Lung microvascular endothelial cell (primary cell): ENCODE measurements at places on chromosomes 13 and 19. TPM values are rescaled to one million over a fixed set of nuclear protein-coding genes. Genes with fewer than 3 reads are reported as not detected.

CLEC11A gene
- total RNA-seq, result 0.40 and 2.6 TPM in 2 replicates

JSRP1 gene
- total RNA-seq, result 0.22 TPM in 1 of 2 replicates, not detected in the other

HTR2A gene
- total RNA-seq, result not detected in 2 replicates

SHC2 gene
- total RNA-seq, result 4.4 and 28.4 TPM in 2 replicates

CD209 gene
- total RNA-seq, result not detected in 2 replicates

FPR3 gene
- under 0.01 TPM in 2 replicates for total RNA-seq
